ENCODE measurements at places on chromosomes 1 and 21.
A peak's percentile ranks its signal among the peaks of the same experiment; 100 is the strongest.

- DNase-seq, result no peak
Observed at GRCh38 chr1:173175514-173176145, 31.5 kb downstream of the TNFSF4 start.

DNA sequence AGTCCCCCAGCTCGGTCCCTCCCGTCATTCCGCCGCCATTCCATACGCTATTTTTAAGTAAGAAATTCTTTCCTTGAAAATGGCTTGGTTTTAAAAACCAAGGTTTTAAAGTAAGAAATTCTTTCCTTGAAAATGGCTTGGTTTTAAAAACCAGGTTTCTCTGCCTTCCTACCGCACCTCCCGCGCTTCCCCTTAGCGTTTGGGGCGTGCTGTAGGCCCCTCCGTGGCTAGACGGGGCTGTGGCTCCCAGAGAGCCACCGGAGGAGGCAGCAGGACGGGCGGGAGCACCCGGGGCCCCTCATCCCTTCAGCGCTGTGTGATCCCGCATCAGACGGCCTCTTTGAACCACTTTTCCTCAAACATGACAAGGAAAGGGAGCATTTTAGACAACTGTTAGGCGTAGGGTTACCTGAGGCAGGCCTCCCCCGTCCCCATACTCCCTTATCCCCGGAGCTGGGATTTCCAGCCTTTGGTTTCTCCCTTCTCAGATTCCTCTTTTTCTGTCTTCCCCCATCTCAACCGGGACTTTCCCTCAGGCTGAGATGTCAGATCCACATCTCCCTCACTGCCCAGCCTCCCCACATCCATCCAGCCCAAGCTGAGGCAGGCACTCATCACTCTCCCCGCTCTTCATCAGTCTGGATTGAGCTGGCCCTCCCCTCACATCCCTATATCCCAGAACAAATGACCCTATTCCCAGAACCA, 541 bp upstream of the CD58 start:
- DNase-seq, result no peak

GRCh38 chr1:12764016-12764415, 9.5 kb upstream of the PRAMEF12 start:
- no peak for DNase-seq

- DNase-seq, result no peak
Observed at GRCh38 chr1:151908228-151908691, 1.1 kb downstream of the THEM4 start.

- DNase-seq, result no peak
Observed at GRCh38 chr1:116508984-116509980, 61.5 kb downstream of the CD58 start.

GRCh38 chr1:155389826-155390225, 69.1 kb downstream of the RUSC1 start:
- no peak for DNase-seq

DNA sequence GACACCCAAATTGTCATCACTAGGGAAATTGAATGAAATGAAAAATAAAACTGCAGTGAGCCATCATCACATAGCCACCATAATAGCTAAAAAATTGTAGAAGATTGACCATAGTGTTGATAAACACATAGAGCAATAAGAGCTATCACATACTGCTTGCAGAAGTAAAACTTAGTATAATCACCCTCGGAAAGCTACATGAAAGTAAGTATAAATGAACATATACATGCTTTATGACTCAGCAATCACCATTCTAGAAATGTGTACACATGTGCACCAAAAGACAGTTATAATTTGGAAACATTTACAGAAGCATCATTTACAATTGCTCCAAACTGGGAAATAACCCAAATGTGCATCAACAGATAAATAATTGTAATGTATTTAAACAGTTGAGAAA, 153.1 kb upstream of the LRRC7 start:
- no peak for DNase-seq

DNA sequence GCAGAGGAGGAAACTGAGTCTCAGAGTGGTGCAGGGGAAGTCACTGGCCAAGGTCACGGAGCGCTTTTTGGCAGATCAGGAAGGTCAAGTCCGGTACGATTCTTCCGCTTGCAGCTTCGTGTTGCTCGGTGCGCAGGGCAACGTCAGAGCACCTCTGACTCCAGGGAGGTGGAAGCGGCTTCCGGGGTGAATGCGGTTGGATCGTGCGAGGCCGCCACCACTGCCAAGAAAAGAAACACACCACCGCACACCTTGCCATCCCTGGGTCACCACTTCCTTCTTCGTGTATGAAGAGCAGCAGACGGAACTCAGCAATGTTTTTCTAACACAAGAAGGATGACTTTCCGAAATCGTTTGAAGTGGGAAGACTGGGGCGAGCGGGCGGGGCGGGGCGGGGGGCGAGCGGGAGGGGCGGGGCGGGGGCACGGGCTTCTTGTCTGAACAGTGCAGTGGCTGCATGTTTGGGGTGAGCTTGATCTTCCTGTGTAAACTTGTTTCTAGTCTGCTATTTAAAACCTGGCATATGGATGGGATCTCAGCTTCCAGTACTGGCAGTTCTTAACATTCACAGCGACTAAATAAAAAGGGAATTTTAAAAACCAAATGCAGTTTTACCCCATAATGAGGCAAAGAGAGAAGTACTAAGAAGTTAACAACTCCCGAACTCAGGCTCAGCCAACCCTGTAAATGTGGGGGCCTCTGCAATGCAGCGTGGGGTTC, 300.0 kb downstream of the RRAGC start:
- peak; percentile 48 for DNase-seq

DNA sequence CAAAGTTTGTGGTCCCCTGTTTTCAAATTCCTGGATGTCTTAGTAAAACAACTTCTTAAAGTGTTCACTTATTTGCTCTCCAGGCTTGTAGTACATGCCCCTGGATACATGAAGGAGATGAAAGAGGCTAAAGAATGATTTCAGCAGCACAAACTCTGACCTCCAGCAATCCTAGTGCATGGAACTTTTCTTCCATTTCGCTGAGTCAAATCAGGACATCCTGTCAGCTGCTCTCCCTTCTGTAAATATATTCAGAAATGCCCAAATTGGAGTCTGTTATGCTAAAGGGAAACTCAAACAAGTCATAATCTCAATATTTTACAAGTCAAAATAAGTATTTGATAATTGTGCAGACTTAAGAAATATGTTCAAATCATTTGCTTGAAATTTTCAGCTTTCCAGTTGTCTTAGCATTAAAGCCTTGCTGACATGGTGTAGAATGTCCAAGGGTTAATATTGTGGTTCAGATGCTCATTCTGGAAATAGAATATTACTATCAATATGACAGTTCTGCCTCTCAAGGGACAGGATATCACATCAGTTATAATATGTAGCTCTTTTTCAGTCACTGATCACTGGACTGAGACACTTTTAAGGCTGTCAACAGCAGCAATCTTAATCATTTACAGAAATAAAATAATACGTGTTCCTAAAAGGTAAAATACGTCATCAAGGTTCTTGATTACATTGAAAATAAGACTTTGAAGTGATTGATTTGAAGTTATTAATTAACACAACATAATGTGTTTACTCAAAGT, 1157.3 kb downstream of the PLA2G4A start:
- no peak for DNase-seq

- no peak for DNase-seq
Observed at GRCh38 chr1:36609241-36610027, 126.7 kb upstream of the CSF3R start.

DNA sequence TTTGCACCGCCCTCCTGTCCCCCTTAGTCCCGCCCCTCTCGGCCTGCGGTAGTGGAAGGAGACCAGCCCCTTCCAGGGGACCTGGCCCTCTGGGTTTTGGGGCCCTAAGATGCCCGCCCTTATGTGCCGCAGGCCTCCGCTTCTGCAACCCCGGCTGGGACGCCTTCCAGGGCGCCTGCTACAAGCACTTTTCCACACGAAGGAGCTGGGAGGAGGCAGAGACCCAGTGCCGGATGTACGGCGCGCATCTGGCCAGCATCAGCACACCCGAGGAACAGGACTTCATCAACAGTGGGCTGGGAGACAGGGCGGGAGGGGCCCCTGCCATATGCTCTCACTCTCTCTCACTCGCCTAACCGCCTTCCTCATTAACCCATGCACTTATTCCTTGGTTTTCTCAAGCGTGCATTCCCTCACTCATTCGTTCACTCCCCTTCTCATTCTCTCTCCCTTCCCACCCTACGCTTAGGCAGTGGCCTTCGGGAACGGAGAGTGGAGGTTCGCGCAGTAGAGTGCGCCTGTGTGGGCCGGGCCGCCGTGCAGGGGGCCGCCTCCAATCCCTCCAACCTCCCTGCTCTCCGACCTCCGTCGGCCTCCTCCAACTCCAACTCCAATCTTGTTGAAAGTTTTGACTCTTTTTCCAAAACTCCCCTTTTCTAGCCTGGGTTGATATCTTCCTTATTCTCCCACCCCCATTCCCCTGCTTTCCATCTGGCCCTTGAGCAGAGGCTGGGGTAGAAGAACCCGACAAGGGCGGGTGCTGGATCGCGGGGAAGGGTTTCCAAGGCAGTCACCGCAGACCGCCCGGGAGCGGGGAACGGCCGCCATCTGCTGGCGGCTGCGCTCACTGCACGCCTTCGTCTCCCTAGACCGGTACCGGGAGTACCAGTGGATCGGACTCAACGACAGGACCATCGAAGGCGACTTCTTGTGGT, 15.2 kb downstream of the BCAN start:
- DNase-seq, result peak; percentile 60

DNA sequence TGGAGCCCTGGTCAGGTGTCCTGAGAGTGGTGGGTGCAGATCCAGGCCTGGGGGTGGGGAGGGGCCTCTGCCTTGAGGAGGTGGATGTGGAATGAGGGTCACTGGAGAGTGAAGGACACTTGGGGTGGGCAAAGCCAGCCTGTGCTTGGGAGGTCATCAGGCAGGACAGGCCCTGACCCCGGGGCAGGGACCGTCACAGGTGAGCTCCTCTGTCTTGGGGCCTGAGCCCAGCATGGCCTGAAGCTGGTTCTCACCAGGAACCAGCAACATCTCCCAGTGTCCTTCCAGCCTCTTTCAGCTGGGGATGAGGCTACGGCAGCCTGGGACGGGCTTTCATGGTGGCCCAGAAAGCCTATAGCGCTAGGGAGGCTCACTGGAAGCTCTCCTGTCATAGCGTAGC, 831 bp upstream of the KRTAP10-2 start:
- no peak for DNase-seq

- DNase-seq, result no peak
Observed at GRCh38 chr1:114758256-114758832, 560 bp upstream of the CSDE1 start.

DNA sequence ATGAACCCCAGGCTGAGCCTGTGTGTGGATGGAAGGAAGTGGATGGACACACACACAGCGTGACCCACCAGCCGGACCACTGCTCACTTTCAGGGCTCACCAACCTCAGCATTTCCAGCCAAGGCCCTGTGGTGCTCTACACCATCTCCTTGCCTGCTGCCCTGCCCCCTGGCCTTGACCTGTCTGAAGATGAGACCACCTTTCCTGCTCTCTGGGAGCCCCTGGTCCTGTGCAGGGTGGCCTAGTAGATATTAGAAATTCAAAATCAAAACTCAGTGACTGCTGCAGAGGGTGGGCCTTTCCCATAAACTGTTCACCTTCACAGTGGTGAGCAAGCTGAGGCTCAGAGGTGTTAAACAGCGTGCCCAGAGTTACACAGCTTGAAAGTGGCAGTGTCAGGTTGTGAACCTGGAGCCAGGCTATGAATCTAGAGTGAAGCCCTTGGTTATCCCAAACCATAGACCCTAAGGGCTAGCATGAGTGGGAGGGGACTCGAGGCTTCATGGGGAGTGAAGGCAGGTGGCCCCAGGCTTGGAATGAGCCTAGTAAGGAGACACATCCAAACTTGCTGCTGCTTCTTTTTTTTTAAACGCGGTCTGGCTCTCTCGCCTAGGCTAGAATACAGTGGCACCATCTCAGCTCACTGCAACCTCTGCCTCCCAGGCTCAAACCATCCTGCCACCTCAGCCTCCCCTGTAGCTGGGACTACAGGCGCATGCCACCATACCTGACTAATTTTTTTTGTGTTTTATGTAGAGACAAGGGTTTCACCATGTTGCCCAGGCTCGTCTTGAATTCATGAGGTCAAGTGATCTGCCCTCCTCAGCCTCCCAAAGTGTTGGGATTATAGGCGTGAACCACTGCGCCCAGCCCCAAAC, 41.5 kb downstream of the MAN1C1 start:
- no peak for DNase-seq

DNA sequence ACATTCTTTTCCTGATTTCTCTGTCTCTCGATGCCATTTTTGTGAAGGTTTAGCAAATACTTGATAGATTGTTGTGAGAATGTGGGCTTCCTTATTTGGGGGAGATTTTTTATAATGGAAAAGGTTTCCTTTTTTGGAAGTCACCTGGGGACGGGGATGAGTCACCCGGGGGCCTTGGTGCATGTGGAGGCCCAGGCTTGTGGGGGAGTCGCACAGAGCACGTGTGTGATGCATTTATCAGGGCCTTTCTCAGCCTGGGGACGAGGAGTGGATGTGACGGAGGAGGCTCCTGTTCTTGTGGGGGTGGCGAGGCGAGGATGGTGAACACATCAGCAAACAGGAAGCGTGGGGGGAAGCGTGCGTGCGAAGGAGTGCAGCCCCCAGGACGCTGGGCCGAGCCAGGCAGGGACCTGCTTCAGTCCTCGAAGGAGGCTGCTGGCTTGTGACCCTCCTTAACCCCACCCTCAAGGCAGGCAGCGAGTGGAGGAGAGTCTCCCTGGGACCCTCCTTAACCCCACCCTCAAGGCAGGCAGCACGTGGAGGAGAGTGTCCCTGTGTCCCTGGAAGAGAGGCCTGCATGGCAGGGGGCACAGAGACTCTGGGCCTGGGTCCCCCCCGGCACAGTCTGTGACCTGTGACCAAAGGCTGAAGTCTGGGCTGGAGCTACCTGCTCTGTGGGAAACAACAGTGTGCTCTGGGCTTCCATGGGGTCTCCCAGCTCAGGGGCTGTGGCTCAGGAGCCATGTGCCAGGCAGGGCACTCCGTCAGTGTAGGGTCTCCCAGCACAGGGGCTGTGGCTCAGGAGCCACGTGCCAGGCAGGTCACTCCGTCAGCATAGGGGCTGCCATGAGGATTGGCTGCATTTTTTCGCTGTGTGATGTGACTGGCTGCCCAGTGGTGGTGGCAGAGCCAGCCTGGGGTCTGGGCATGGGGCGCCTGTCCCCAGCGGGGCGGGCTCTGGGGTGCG, 57.2 kb downstream of the AGPAT3 start:
- peak; percentile 24 for DNase-seq

GRCh38 chr1:163914785-163915413, 593.1 kb downstream of the NUF2 start:
- no peak for DNase-seq

DNA sequence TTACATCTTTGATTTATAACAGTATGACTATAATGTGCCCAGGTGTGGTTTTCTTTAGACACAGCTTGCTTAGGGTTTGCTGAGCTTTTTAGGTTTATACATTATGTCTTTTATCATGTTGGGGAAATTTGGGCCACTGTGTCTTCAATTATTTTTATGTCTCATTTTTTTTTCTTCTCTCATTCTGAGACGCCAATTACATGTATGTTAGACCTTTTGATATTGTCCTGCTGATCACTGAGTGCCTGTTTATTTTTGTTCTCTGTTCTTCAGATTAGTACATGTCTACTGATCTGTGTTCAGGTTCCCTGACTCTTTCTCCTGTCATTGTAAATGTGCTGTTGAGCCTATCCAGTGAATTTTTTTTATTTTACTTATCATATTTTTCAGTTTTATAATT, 36.1 kb downstream of the TNNT2 start:
- DNase-seq, result no peak

GRCh38 chr1:19772053-19772452, 27.7 kb downstream of the TMCO4 start:
- no peak for DNase-seq

GRCh38 chr1:165063181-165063965, 293.1 kb downstream of the LMX1A start:
- no peak for DNase-seq
